A172 (cell line): ENCODE measurements at places on chromosomes 5 and 9. TPM values are rescaled to one million over a fixed set of nuclear protein-coding genes. Genes with fewer than 3 reads are reported as not detected.

Gene C9
- not detected in 2 replicates for total RNA-seq

Gene IFNB1
- not detected in 2 replicates for total RNA-seq

Gene HRCT1
- total RNA-seq: 1.0 TPM in 1 of 2 replicates, not detected in the other

Gene ARID3C
- total RNA-seq: 0.19 TPM in 1 of 2 replicates, not detected in the other

Gene DPP7
- total RNA-seq: 251 and 263 TPM in 2 replicates

Gene JADE2
- total RNA-seq: 20.7 and 20.8 TPM in 2 replicates
